NCI-H1105 treated with DMSO at 0.1 percent for 48 hours (cell line): ENCODE measurements at places on chromosomes 3 and 15.

DNA sequence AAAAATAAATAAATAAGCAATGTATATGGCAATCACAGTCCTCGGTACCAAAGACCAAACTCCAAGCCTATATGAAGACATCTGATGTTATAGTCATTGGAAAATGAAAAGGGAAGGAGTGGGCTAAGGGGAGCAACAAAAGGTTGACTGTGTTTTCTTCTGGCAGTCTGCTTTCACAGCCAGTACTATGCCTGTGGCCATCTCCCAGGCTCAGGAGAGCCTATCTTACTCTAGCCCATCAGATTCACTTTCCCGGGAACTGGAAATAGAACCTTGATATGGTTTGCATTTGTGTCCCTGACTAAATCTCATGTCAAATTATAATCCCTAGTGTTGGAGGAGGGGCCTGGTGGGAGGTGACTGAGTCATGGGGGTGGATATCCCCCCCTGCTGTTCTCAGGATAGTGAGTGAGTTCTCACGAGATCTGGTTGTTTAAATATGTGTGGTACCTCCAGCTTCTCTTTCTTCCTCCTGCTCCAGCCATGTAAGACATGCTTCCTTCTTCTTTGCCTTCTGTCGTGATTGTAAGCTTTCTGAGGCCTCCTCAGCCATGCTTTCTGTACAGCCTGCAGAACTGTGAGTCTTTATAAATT, 105.3 kb downstream of the PLCH1 start:
- no peak for DNase-seq

DNA sequence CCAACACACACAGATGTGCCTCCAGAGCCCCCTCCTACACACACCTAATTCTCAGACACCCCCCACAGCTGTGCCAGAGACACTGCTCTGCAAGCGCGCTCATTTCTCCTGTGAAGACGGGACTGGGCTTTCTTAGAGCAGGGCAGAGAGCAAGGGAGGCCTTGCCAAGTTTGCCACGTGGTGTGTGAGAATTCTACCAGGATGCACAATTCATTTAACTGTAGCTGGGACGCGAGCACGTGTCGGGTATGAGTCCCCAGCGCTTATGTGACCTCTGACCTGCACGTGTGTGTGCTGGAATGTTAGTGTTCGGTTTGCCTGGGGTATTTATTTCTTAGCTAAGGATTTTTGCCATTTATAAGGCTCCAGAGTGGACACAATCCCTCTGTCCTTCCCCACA, 37.0 kb downstream of the FEM1B start:
- DNase-seq, result no peak

GRCh38 chr15:42064271-42064670, 30.1 kb downstream of the PLA2G4D start:
- DNase-seq, result no peak

GRCh38 chr3:128176276-128176833, 23.1 kb downstream of the EEFSEC start:
- DNase-seq, result no peak

GRCh38 chr3:79994397-79994796, 226.6 kb upstream of the ROBO1 start:
- DNase-seq, result no peak

DNA sequence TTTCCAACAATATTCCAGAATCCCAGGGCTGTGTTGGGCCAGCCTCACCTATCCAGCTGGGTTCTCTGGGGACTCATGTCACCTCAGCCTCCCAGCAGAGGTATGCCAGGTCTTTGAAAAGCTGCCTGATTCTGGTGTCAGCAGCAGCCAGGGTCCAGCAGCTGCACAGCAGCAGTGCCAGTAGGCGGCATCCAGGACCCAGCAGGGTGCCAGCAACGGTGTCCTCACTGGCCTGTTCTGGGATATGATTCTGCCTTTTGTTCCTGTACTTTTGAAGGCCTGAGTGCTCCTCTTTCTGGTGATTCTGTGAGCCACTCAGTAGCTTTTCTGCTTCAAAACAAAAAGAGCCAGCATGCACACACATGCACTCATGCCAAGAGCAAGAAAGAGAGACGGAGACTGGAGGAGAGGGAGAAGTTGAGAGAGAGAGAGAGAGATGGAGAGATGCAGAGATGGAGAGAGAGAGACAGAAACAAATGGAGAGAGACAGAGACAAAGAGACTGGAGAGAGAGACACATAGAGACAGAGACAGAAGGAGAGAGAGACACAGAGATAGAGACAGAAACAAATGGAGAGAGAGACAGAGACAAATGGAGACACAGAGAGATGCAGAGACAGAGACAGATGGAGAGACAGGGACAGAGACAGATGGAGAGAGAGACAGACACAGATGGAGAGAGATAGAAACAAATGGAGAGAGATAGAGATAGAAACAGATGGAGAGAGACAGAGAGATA, 205.7 kb downstream of the UACA start:
- DNase-seq, result no peak

GRCh38 chr3:107604057-107604822, 81.5 kb downstream of the BBX start:
- DNase-seq, result no peak

- DNase-seq, result no peak
Measured at GRCh38 chr3:196440696-196441095, 8.5 kb upstream of the UBXN7 start.

GRCh38 chr15:100220058-100220768, 121.6 kb downstream of the ADAMTS17 start:
- no peak for DNase-seq

GRCh38 chr15:75213768-75214221, 12.1 kb downstream of the C15orf39 start:
- no peak for DNase-seq

- DNase-seq, result peak; percentile 53
Measured at GRCh38 chr3:178434206-178434805, 101.9 kb upstream of the KCNMB2 start.

- no peak for DNase-seq
Measured at GRCh38 chr3:17243621-17244020, 358.9 kb downstream of the PLCL2 start.

- DNase-seq, result no peak
Measured at GRCh38 chr3:42802876-42803413, 1.3 kb downstream of the HIGD1A start.

GRCh38 chr15:38627689-38628277, 63.2 kb upstream of the RASGRP1 start:
- no peak for DNase-seq

- no peak for DNase-seq
Measured at GRCh38 chr3:176814285-176814684, 383.0 kb downstream of the TBL1XR1 start.

DNA sequence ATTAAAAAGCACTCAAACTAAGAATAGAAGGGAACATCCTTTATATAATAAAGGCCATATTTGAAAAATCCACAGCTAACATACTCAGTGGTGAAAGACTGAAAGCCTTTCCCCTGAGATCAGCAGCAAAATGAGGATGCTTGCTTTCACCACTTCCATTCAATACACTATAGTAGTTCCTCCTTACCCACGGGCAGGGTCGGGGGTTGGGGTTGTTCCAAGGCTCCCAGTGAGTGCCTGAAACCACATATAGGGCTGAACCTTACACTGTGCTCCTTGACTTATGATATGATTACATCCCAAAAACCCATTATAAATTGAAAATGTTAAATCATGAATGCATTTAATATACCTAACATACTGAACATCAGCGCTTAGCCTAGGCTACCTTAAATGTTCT, 37.7 kb downstream of the ALDH1L1 start:
- DNase-seq, result no peak

DNA sequence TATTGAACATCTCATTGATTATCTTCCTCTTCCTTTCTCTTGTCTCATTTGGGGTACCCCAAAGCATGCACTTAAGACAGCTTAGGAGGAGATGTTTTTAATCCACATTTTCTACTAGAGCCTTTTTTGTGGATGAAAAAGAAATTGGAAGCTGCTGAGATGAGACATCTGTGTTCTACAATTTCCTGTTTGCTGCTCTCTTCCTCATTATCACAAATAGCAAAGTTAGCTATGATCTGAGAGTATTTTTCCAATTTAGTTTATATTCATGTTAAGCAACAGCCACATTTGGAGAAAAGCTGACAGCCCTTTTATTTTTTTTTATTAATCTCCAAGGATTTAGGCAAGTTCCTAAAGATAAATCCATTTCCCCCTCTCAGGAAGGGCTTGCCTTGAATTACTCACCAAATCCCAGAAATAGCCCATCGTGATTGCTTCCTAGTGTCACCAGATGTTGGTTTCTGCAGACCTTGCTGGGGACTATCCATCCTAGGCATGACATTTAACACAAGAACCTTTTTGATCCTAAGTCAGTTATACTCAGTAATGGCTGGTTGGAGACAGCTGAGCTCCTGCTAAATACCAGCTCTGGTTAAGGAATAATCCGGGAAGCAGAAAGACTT, 70.8 kb upstream of the FILIP1L start:
- DNase-seq, result no peak

DNA sequence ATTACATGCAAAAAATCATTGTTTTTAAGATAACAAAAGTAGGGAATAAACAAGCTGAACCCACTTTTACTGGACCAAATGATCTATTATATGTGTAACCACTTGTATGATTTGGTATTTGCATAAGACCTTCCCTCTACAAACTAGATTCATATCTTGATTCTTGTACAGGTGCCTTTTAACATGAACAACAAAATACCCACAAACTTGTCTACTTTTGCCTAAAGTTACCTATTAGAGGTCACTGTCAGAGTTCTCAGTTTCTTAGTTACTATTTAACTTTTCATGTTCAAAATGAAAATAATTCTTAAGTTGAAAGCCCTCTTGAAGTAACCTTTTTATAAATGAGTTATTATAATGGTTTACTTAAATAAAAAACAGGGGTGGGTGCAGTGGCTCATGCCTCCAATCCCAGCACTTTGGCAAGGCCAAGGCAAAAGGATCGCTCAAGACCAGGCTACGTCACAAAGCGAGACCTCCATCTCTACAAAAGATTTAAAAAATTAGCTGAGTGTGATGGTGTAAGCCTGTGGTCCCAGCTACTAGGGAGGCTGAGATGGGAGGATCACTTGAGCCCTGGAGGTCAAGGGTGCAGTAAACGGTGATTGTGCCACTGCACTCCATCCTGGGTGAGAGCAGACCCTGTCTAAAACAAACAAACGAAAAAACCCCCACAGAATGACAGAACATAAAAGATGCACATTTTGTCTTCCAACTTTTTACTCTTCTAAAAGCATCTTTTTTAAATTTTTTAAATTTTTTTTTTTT, 16.0 kb downstream of the ACTR8 start:
- DNase-seq, result no peak
